ENCODE measurements at places on chromosomes 12 and 14.
A peak's percentile ranks its signal among the peaks of the same experiment; 100 is the strongest.

DNA sequence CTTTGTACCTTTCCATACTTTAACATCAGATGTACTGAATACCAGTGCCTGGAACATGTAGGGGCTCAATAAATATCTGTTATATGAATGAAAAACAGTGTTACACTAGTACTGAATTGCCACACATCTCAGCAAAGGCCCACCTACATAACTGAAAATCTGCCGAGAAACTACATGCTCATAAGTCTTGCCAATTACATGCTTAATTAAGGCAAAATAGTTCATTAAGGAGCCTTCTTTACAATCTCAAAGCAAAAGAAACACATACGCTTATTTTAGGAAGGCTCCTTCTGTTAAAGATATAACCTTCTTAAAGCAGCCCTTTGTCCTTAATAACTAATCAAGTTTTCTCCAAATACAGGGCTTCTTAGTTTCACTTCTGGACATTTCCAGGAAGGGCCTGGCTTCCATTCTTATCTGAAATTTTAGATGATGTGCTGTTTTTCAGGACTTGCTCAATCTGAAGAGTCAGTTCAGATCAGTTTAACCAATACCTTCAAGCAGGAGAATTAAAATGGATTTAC, 11.5 kb downstream of the LIMA1 start:
- no peak for DNase-seq

DNA sequence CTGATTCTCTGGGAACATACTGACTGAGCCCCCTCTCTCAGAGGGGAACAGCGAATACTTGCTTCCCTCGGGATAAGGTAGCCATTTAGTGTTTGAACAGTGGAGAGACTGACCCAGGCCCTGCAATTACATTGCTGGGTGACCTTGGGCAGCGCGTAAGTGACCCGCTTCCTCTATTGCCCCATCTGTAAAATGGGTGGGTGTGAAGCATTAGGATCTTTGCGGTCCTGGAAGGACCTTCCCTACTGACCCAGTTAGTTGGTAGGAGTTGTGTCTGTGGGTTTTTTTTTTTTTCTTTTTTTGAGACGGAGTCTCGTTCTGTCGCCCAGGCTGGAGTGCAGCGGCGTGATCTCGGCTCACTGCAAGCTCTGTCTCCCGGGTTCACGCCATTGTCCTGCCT, 1.2 kb upstream of the KMT5A start:
- no peak for DNase-seq

DNA sequence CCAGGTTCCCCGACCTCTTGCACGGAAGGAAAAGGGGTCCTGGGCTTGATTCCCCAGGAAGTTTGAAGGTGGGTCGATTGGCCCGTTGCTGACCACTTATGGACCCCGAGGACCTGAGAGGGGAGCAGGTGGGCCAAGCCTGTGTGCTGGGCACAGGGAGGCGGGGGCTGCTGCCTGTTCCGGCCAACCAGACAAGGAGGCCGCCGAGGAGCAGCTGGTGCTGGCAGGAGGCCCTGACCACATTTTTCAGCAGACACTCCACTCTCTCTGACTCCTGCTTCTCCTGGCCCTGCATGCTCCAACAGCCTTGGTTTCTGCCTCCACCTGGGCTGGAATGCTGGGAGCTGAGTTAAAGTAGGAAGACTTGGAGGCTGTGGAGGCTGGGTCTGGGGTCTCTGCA, 42.8 kb downstream of the NOS1 start:
- DNase-seq = no peak

- no peak for DNase-seq
Measured at GRCh38 chr12:131333621-131334440, 377.1 kb upstream of the SFSWAP start.

DNA sequence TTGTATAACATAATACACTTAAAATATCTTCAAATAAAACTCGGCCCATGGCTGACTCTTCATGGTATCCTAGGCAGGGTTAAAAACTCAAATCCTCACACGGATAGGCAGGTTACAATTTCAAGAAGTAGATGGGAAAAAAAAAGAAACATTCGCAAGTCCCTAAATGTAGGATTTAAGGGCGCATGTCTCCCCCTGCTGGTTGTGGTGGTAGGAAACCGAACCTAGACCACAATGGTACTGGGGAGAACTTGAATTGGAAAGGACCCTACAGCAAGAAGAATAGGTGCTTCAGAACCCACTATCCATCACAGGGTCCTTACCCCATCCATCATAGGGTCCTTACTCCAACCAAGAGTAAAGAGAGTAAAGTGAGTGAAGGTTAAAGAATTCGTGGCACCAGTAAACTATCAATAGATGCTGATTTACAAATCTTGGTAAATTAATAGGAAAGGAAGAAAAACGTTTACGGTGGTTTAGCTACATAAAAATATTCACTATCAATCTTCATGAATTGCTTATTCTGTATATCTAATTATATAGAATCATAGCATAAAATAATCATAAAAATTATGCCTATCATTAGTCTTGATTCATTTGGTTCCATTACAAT, 3.3 kb upstream of the CIPC start:
- DNase-seq = peak; percentile 60

DNA sequence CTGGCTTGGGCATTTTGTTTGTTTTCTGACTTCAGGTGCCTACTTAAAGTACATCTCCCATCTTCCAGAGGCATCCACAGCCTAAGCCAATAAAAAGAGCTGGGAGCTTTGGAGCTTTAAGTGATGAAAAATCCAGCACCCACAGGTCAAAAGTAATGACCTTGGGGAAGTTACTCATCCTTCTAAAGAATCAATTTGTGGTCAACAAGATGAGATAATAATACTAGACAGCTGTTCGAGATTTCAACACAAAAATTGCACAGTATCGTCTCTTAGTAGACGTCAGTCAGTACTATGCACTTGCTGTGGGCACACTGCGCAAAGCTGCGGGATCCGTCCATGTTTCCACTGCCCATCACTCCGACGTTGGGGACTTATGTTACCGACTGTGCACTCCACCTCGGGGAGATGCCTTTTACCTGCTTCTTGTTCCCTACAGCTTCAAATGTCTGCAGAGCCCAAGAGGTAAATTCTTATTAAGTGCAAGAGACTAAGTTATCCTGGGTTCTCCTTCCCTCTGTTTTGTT, 1.3 kb downstream of the ST8SIA1 start:
- DNase-seq = no peak

DNA sequence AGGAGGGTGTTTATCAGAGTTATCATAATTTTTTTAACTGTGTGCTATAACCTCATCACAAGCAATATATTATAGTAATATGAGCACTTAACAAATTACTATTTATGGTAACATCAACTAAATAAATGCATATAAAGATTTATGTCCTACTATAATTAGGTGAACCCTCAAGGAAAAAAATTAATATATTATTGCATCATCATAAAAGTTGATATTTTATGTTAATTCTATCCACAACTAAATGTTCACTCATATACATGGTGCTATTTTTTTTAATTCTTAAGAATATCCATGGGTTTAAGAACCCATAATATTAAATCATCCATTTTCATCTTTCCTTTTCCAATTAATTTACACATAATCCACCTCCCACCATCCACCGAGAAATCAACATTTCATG, 506.0 kb upstream of the USP15 start:
- no peak for DNase-seq

DNA sequence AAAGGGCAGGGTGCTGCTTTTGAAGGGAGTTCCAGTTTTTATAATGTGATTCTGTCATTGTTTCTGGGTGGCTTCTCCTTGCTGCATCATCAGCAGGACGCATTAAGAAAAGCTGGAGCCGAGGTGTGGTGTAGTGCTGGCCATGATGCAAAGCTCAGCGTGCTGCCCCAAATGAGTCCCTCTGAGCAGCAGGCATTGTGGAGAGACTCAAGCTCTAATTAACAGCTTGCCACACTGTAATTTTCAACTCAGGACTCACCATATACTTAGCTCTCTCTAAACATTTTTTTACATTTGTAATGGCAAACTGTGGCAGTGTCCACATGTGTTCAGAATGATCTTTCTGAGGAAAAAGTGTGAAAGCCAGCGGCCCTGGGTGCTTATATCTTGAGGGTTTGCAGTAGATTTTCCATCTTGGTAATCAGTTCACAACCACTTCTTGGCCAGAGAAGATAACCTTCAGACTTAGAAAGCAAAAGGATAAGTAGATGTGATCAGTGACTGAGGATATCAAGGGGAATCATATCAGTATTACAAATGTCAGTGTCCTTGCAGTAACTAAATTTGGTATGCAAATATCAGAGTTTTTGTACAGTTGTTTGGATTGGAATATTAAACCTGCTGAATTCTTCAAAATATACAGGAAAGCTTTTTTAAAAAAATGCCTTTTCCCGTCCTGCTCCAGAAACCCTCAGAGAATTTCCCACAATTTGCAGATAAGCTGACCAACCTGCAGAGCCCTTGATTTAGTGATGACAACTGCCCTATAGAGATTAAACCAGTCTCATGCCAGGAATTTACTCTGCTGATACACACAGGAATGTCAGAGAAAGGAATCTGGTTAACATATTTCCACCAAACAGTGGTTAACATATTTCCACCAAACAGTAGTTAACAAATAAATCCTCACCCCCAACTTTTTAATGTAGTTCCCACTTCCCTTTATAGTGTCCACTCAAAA, 63.6 kb downstream of the DAAM1 start:
- no peak for DNase-seq

- DNase-seq = no peak
Measured at GRCh38 chr12:127519779-127520178, 747.2 kb upstream of the TMEM132C start.

- no peak for DNase-seq
Measured at GRCh38 chr12:54299515-54300224, 1.1 kb downstream of the NFE2 start.

DNA sequence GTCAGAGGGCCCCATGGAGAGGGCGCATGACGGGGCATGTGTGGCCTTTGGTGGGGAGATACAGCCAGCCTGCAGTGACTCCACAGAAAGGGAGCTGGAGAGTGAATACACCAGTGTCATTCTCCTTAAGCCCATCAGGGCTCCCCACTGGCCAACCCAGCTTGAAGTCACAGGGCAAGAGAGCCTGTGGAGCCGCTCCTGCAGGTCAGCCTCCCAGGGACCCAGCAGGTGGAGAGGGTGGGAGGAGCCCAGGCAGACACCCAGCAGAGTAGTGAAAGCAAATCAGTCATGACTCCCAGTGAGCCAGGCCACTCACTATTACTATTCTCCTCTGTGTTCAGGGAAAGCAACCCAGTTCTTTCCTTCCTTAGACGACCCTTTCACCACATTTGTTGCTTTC, 110.0 kb upstream of the CPM start:
- no peak for DNase-seq

All from SHP77 treated with DMSO at 0.1 percent for 48 hours (cell line).